AG04449 (cell line): ENCODE measurements at places on chromosomes 5 and 9.

GRCh38 chr5:94793816-94794198, 175.3 kb downstream of the SLF1 start:
- DNase-seq, result no peak

DNA sequence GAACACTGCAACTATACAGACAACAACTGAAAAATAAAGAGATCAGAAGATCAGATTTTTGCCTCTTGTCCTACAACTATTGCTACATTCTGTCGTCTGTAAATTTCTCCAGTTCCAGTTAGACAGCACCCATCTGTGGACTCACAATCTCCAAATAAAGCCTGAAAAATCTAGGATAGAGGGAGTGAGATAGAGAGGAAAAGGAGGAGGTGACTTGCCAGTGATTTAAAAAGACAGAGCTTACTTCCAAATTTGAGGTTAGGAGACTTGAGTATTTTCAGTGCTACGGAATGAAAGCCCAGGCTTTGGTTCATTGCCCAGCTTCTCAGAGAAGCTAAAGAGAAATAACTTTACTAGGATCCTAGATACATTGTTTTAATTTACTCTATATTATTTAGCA, 63.6 kb downstream of the PTCD2 start:
- DNase-seq, result no peak

GRCh38 chr5:85670417-85670816, 947.3 kb upstream of the COX7C start:
- DNase-seq, result no peak

DNA sequence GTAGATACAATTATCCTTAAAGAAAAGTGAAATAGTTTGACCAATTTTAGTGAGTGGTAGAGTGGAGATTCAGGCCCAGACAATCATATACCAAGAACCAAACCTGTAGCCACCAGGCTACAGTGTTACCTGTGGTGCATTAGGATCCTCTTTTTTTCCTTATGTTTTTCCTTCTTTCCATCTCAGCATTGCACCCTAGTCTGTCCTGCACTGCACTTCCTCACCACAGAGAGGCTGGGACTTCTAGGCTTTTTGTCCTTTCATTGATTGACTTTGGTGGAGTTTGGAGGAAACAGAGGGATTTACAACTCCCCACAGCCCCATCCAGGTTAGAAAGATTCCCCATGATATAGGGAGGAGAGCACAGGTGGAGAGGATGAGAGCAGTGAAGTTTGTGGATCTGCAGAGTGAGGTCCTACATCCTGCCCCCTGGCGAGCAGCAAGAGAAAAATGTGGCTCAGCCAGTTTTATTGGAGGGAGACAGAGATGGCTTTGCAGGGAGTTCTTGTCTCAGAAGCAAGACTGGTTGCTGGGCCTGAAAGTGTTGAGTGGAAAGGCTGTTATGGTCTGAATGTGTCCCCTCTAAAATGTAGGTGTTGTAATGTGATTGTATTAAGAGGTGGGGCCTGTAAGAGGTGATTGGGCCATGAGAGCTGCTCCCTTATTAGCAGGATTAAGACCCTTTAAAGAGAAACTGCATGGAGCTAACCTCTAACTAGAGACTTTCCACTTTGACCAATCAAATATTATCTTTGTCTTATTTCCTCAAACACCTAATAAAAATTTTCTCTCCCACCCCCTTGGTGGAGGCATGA, 36.2 kb downstream of the KIF4B start:
- DNase-seq, result no peak

GRCh38 chr5:55714339-55714738, 2.2 kb upstream of the SLC38A9 start:
- no peak for DNase-seq

DNA sequence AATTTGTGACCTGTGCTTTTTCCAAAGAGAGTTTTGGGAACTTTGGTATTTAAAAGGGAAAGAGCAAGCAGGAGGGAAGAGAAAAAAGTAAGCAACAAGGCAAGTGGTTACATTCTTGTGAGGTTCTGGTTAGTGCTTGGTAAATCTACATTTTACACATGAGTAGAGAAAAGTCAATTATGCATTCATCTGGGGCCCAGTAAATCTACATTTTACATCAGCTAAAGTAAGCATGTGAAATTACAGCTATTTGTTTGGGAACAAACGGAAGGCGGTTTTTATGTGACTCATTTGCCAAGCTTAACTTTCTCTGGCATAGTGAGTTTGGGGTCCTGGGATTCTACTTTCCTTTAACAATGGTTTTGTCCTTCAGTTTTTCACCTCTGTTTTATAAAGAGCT, 102.2 kb downstream of the SNX18 start:
- DNase-seq, result no peak

DNA sequence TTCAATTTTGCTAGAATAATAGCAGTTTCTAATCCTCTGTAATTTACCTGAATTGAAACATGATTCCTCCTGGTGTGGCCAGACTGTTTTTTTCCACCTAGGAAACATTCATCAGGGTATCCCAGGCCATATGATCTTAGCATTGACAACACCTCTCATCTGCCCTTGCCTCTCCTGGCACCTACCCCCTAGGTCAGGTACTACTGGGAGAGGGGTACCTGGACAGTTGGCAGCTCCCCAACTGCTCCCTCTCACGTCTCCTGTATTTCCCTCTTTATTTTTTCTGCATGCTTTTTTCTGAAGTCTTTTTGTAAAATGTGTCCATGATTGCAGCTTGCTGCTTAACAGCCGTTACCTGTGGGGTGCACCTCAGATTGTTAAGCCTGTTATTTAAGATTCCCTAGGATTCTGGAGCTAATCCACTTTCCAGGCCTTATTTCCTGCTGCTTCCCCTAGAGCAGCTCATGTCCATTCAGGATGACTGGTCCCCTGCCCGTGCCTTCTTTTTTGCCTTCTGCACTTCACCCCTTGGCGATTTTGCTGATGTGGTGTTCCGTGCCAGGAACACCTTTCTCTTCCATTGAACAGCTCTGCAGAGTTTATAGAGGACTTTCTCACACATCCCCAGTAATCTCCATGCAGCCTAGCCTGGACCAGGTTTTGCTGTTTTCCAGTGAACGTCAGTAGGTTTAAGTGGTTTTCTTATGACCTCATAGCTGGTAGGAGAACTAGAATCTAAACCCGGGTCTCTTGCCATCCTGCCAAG, 33.6 kb downstream of the SNX30 start:
- DNase-seq, result no peak

- peak; percentile 92 for DNase-seq
Measured at GRCh38 chr5:122089096-122090013, 11.3 kb upstream of the LOX start.

DNA sequence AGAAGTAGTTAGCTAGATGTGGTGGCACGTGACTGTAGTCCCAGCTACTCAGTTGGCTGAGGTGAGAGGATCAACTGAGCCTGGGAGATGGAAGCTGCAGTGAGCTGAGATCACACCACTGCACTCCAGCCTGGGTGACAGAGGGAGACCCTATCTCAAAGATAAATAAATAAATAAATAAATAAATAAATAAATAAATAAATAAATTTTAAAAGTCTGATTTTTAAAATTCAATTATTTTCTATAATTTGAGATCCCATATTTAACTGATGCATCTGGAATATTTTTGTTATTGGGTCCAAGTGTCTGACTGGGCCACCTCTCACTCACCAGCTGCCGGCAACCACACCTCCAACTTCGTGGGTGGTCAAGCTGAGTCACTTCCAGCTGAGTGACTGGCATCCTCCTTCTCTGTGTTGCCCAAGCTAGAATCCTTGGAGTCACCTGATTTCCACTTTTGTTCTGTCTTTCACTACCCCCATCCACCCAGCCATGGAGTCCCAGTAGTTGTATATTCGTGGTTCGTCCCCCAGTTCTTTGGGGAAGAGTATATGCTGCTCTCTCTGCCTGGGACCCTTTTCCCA, 70.9 kb downstream of the EGFLAM start:
- no peak for DNase-seq

GRCh38 chr5:124661317-124662141, 84.9 kb downstream of the ZNF608 start:
- DNase-seq, result peak; percentile 68

DNA sequence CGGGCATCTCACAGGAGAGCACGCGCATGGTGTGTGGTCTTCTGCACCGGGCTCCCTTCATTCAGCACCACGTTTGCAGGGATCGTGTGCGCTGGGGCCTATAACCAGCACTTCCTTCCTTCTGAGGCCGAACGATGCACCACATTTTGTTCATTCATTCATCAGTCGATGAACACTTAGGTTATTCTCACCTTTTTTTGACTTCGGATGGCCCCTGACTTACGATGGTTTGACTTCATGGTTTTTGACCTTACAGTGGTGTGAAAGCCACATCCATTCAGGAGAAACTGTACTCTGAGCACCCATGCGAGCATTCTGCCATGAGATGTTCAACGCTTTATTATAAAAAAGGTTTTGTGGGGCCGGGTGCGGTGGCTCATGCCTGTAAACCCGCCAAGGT, 27.5 kb downstream of the TSPAN17 start:
- no peak for DNase-seq

DNA sequence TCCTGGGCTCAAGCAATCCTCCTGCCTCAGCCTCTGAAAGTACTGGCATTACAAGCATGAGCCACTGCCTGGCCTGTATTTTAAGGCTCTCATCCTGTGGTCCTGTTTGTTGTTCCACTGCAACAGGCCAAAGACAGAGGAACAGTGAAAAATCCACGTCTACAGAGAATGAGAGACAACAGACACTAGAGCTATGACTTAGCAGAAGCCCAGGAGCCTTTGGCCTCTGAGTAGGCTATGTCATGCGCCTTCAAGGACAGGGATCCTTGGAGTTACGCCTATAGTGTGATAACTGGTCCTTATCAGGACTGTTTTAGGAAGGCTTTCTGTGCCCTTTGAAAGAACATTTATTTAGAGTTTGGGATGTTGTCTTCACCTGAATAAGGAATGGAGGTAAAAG, 10.5 kb downstream of the POC5 start:
- no peak for DNase-seq

DNA sequence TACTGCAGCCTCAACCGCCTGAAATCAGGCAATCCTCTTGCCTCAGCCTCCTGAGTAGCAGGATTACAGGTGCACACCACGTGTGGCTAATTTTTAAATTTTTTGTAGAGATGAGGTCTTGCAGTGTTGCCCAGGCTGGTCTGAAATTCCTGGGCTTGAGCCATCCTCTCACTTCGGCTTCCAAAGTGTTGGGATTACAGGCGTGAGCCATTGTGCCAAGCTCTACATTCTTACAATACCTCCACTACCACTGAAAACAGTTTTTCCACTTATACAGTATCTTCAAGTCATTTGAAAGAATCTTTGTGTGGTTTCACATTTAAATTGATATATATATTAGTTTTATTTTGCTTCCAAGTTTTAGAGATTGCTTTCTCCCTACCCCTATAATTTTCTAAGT, 42.6 kb downstream of the LARP1 start:
- peak; percentile 12 for DNase-seq

- no peak for DNase-seq
Measured at GRCh38 chr9:121133104-121133816, 58.5 kb downstream of the CNTRL start.

DNA sequence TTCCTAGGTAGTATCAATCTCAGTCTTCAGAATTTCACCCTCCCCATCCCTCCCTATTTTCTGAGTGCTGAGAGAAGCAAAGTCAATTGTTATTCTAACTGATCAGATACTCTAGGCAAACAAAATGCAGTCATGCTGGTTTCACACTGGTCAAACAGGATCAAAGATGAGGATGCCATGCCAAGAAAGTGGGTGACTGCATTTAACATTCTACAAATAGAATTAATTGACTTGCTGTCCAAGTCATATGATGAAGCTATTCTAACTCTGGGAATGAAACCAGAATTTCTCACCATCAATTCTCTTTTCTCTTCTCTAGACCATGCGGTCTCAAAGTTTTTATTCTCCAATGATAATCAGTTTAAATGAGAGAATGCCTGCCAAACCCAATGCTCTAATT, 112.5 kb downstream of the CTNND2 start:
- DNase-seq, result no peak

DNA sequence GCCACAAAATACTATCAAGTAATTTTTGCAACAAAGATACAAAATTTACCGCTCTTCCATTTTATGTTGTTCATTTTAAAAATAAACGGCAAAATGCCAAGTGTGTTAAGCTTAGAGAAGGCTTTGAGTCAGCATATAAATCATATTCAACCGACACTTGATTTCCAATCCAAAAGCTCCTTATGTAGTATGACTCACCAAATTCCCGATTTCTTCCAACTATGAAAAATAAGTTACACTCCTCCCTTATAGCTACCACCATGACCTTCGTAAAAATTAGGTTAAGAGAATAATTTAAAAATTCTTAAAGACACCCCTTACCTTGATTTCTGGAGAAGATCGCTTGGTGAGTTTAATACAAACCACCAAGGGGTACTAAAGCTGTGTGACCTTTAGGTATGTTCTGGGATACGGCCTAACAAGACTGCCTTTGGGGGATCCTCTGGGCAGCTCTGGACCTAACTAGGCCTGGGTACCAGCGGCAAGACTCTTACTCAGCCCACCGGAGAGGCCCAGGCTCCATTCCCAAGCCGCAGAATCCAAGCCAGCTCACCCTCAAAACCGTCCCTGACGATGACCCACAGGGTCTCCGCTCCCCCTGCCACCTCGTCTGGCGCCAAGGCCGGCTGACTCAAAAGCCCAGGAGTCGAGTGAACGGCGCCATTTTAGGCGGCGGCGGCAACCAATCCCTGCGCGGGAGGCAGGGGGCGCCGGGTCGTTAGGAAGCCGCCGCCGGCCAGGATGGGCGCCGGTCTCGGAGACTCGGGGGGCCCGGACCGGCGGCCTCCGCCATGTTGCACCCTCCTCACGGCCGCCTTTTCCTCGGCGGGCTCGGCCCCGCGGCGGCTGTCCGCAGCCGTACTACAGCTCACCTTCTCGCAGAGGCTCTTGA, 739 bp downstream of the PPP2CA start:
- no peak for DNase-seq

DNA sequence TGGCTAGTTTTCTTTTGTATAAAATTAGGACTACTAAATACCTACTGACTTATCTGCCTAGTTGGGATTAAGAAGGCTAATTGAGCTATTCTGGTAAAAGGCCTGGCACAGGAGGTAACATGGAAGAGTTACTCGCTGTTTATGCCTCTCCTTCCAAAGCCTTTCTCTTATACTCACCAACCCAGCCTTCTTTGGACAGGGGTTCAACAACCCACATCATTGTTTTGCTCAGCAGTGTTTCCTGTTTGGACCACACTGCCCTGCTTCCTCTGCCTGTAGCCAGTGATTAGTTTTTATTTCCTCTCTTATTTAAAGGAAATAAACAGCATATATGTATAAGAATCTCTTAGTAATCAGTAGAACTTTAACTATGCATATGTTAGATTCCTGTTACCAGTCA, 85.1 kb upstream of the TLX3 start:
- no peak for DNase-seq

DNA sequence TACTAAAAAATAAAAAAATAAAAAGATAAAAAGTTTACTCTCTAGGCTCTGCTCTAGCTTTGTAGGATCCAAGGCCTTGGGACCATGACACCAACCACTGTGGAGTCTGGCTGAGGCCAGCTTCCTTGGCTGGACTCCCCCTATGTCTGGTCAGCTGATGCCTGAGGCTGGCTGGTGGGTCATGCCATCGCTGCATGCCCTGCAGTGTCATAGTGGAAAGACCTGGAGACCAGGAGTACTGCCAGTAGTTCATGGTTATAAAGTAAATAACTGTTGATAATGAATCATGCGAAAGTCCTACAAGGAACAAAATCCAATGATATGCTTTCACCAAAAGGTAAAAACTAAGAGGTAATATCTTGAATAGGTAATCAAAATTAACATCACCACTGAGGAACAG, 43.2 kb downstream of the GARNL3 start:
- no peak for DNase-seq
